ENCODE measurements at places on chromosomes 4 and X.
A peak's percentile ranks its signal among the peaks of the same experiment; 100 is the strongest.

GRCh38 chr4:92501456-92501855 lies 197.7 kb downstream of the GRID2 start:
- DNase-seq, result no peak

GRCh38 chrX:71996826-71997225 lies 86.2 kb downstream of the NHSL2 start:
- DNase-seq, result no peak

DNA sequence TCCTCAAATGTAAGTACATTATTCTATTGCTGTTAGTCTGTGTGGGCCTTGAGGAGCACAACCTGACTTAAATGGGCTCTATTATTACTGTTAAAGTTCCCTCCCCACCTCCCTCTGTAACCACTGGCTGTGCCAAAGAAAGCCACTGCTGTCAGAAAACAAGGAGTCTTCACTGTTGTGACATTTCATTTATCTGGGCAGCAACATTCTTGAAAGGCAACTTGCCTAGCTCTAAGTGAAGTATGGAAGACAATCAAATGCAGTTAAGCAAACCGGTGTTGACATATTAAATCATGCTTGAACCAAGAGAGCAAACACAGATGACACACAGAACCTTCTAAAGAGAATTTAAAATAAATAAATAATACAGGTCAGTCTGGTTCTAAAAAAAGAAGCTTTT lies 81.0 kb downstream of the EPHA5 start:
- no peak for DNase-seq

DNA sequence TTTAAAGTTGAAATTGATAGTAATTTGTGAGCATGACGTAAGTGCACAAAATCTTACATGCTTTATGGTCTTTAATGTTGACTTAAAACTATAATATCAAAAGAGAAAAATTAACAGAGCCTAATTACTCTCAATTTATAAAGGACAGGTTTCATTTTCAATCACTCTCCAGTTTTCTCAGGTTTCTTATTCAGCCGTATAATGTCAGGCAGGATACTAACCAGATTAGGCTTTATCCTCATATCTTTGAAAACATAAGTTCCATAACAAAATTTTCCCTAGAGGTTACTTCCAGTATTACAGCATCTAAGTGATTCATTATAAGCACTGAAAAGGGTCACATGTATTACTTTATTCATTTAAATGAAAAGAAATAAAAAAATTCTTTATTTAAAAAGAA lies 492.1 kb downstream of the PACRGL start:
- DNase-seq, result no peak

- DNase-seq, result no peak
Observed at GRCh38 chr4:125985856-125986255, 671.1 kb downstream of the FAT4 start.

DNA sequence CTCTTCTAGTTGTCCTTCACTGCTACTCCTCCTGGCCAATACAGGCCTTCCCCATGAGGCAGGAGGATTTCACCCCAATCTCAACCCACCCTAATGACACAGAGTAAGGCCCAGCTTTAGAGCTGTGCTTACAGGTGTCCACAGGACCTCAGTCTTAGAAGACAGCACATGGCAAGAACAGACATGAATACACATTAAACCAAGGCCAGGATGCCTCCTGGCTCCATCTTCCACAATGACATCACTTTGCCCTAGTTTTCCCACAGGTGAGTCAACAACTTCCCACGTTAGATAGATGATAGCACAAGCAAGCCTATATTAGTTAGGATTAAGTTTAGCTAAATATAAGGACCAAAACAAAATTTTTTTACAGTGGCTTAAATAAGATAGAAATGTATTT lies 63.8 kb upstream of the NOCT start:
- no peak for DNase-seq

GRCh38 chrX:15946783-15947580 lies 92.4 kb upstream of the AP1S2 start:
- DNase-seq, result no peak

DNA sequence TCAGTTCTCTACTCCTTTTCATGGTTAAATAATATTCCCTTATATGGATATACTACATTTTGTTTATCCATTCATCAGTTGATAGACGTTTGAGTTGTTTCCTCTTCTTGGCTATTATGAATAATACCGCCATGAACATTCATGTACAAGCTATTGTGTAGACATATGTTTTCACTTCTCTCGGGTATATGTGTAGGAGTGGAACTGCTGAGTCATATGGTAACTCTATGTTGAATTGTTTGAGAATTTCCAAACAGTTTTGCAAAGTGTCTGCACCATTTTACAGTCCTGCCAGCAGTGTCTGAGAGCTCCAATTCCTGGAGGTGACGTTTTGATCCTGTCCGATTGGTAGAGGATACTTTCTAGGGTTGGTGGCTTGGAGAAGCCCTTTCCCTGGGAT lies 23.6 kb downstream of the PLAC1 start:
- no peak for DNase-seq

- DNase-seq, result no peak
Observed at GRCh38 chr4:123166023-123166422, 230.6 kb upstream of the SPRY1 start.

DNA sequence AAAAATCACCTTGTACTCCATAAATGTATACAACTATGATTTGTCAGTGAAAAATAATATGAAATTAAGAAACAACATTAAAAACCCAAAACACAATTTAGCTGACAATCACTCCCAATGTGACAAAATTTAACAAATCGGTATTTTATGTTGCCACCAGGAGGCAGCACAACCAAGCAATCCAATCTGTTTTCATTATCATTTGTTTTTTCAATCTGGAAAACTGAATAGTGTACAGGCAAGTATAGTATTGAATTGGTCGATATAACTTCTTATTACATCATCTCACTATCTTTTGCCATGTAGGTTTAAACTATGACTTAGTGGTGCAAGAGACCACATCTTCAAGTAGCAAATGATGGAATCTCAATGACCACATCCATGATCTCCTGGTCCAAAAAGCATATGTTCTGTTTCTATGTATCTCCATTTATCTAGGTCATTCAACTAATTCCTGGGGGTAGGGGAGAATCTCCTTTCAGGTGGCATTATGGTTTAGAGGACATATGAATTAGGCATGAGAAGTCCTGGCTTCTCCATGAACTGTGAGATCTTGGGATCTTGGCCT lies 112.9 kb upstream of the AGA start:
- no peak for DNase-seq

- DNase-seq, result no peak
Observed at GRCh38 chr4:56671860-56672259, 9.2 kb downstream of the HOPX start.

GRCh38 chr4:71133491-71133890 lies 140.0 kb downstream of the DCK start:
- DNase-seq, result no peak

DNA sequence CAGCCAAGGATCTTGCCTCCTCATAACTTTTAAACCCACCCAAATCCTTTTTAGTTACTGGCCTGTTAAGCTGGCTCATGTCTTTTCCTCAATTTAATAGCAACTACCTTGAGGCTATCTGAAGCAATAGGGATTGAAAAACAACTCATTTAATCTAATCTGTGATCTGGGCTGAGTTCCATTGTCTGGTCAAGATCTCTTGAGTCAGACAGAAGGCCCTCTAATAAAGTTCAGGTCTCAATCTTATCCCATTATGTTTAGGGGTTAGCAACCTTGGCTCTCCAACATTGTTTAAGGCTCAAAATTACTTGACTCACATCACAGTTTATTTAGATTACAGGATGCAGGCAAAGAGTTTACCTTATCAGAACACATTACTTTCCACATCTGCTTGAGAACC lies 436.1 kb downstream of the ANKRD50 start:
- DNase-seq, result no peak

DNA sequence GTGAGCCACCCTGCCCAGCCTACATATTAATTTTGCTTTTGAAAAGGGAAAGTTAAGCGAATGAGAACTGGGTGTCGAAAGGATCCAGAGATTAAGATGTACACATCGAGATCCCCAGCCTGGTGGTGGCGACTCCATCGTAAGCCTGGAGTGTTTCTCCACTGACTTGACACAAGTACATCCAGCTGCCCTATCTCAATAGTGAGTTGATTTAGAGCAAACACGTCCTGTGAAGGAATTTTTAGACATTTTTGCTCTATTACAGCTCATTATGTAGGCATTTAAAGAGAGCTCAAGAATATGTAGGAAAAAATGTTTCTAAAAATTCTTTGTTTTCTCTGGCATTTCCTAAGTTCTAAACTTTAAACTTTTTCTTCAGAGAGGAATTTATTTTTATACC lies 11.7 kb upstream of the CLDN34 start:
- DNase-seq, result no peak

DNA sequence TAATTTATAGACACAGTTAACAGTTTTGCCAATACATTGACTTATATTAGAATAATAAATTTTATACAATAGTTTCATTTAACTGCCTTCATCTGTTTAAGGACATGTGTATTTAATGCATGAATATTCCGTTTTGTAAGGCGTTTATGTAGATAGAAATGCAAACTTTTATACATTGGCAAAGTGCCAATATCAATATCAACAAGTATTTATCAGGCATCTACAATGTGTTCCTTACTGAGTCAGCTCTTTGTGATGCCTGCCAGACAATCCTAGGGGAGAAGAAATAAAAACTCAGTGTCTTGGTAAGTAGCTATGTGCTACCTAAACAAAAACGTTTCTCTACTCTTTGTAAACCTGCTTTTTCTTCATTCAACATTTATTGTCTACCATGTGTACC lies 1142.2 kb downstream of the C4orf33 start:
- no peak for DNase-seq

- DNase-seq, result no peak
Observed at GRCh38 chr4:125677665-125678307, 363.0 kb downstream of the FAT4 start.

DNA sequence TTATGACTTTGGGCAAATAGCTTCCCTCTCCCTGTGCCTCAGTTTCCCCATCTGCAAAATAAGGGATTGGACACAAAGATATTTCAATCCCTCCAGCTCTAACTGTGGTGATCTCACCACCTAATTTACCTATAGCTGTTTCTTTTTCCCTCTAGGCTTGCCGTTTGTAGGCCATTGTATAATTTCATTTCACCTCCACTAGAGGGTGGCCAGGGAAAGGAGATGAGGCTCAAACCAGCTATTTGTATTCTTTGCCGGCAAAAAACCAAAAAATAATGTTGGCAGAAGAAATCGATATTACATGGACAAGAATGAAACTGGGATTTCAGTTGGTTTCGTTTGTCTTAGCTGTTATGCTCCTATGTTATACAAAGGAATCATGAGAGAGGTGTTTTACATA lies 36.1 kb upstream of the DOCK11 start:
- peak; percentile 1 for DNase-seq

DNA sequence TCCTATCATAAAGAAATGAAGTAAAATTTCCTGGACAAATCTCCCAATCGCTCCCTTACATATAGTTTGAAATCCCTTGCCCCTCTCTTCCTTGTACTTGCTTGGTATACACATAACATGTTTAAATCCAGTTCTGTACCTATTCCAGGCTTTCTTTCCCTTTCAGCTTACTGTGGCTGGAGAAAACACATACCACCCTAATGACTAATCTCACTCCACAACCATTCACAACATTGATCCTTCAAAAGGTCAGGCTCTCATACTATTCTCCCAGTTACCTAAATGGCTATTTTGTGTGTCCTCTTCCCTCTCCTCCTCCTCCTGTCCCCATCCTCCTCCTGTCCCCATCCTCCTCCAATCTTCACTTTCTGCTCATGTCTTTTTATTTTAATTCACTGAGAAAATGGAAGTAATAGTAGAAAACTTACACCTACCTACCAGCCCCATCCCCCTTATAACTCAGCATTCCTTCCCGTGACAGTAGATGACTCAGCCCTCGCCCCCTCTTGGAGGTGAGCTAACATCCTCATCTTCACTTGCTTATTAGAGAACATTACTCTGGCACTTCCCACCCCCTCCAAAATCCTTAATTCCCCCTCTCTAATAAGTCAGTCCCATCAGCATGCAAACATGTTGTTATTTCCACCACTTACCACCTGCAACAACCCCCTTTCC lies 77.5 kb downstream of the IL15 start:
- no peak for DNase-seq

- no peak for DNase-seq
Observed at GRCh38 chrX:13346646-13347045, 26.8 kb upstream of the ATXN3L start.

DNA sequence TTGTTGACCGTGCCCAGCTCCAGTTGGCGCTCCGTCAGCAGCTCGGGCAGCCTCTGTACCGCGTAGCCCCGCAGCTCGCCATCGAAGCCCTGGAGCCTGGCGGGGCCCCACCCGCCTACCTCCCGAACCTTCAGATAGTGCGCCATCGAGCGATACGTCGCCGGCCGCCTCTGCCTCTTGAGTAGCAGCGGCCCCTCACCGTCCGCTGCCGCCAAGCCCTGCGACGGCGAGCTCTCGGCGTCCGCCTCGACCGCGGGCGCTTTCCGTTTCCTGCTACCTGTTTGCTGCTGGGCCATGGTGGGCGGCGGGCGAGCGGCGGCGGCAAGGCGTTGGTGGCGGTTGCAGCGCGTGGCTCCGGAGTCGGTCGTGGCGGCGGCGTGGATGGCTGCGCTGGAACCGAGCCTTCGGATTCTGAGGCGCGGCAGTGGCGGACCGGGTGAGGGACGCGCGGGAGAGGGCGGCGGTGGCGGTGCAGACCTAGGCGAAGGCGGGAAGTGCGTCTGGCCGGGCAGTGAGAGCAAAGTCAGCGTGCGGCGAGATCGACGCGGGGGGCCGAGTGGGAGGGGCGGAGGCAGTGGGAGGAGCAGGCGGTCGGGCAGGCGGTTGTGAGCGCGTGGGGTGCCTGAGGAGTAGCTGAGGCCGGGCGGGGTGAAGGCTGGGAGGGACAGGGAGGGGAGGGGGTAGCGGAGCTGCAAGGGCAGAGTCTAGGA lies at the start of gene DCAF12L1:
Gene DCAF12L1 (minus strand): TSS at position 502 of the 710 bp plus-strand sequence. CDS start 206 bp downstream, at position 296.
- no peak for DNase-seq

GRCh38 chr4:108636246-108636645 lies 14.2 kb upstream of the OSTC start:
- DNase-seq, result no peak

DNA sequence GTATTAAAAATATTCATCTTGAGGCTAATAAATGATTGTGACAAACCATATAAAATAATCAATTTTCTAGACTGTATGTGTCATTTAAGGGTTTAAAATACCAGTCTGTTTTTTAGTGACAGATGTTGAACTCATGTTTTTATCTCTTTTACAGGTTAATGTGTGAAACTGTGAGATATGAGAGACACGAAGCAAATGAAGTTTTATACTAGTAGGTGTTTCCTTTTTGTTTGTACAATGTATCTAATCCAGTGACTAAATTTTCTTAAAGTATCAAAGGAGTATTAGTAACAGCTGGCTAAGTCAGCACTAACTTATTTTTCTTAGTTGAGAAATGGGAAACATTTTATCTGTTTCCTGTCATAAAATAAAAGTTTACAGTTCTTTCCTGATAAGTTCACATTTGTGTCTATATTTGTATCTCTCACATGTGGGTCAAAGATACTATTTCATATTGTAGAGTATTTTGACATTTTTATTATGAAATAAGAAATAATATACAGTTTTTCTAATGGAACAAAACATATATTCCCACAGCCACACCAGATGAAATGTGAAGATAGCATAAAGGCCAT lies 90.3 kb downstream of the RAPGEF2 start:
- no peak for DNase-seq

Data from activated CD4-positive, alpha-beta T cell treated with anti-CD3 and anti-CD28 coated beads, Interleukin-2, amount 50 U/mL, for 1 hour (primary cell).